ENCODE measurements at places on chromosomes 6 and 20. TPM values are rescaled to one million over a fixed set of nuclear protein-coding genes. Genes with fewer than 3 reads are reported as not detected.

The HRH3 gene
- not detected for total RNA-seq

The OPRL1 gene
- 10.5 TPM for total RNA-seq

The VSX1 gene
- not detected for total RNA-seq

The MYBL2 gene
- total RNA-seq, result 7.5 TPM

The GRM1 gene
- total RNA-seq, result under 0.01 TPM

The GCLC gene
- total RNA-seq, result 16.2 TPM

The UBE2C gene
- total RNA-seq, result 3.8 TPM

The TRAPPC3L gene
- not detected for total RNA-seq

The TMEM74B gene
- total RNA-seq, result 0.27 TPM

The PTPRT gene
- under 0.01 TPM for total RNA-seq

The OR2B6 gene
- total RNA-seq, result 0.81 TPM

The TPX2 gene
- total RNA-seq, result 5.1 TPM

The CNPY3 gene
- 44.2 TPM for total RNA-seq

The TBX18 gene
- total RNA-seq, result under 0.01 TPM

The MLN gene
- total RNA-seq, result not detected

The HLA-G gene
- total RNA-seq, result not detected

The CCN5 gene
- under 0.01 TPM for total RNA-seq

The TREML2 gene
- total RNA-seq, result 8.1 TPM

The PLEKHG1 gene
- 1.9 TPM for total RNA-seq

The DNAH8 gene
- not detected for total RNA-seq

The C6orf52 gene
- not detected for total RNA-seq

The FNDC11 gene
- 1.3 TPM for total RNA-seq

The LY6G5B gene
- 7.8 TPM for total RNA-seq

The RBPJL gene
- not detected for total RNA-seq

The ASIP gene
- not detected for total RNA-seq

The GTSF1L gene
- total RNA-seq, result not detected

The LIN28B gene
- not detected for total RNA-seq

The FOXQ1 gene
- not detected for total RNA-seq

The SPDEF gene
- under 0.01 TPM for total RNA-seq

The ZBP1 gene
- 0.54 TPM for total RNA-seq

The PTCRA gene
- under 0.01 TPM for total RNA-seq

The PYGB gene
- total RNA-seq, result 31.5 TPM

The FAM217A gene
- total RNA-seq, result not detected

The MTCH1 gene
- 110 TPM for total RNA-seq

The TRIM31 gene
- not detected for total RNA-seq

The SLC22A7 gene
- not detected for total RNA-seq

The SLC13A3 gene
- total RNA-seq, result under 0.01 TPM

The TMEM30A gene
- total RNA-seq, result 24.2 TPM

The TRIM38 gene
- total RNA-seq, result 4.8 TPM

The POM121L2 gene
- total RNA-seq, result not detected

The B3GAT2 gene
- total RNA-seq, result not detected

The C2 gene
- 0.54 TPM for total RNA-seq

The CD109 gene
- 22.1 TPM for total RNA-seq

The GRM4 gene
- total RNA-seq, result under 0.01 TPM

The WFDC5 gene
- not detected for total RNA-seq

The FOXS1 gene
- not detected for total RNA-seq

The TPD52L1 gene
- 1.1 TPM for total RNA-seq

The SYNGAP1 gene
- 22.4 TPM for total RNA-seq

The DEFB115 gene
- total RNA-seq, result not detected

The HNF4A gene
- under 0.01 TPM for total RNA-seq

The TTK gene
- total RNA-seq, result 1.3 TPM

The ADRM1 gene
- total RNA-seq, result 90.5 TPM

The BCAS1 gene
- total RNA-seq, result not detected

The TNXB gene
- total RNA-seq, result 1.1 TPM

The F13A1 gene
- 5.9 TPM for total RNA-seq

The KIF25 gene
- not detected for total RNA-seq

The AK9 gene
- total RNA-seq, result 3.0 TPM

The PDYN gene
- total RNA-seq, result not detected

Measured in hematopoietic multipotent progenitor cell (in vitro differentiated cells).